Activated CD4-positive, CD25-positive, alpha-beta regulatory T cell treated with anti-CD3 and anti-CD28 coated beads, Interleukin-2, amount 50 U/mL, for 72 hours (primary cell): ENCODE measurements at places on chromosomes 6 and 20.

DNA sequence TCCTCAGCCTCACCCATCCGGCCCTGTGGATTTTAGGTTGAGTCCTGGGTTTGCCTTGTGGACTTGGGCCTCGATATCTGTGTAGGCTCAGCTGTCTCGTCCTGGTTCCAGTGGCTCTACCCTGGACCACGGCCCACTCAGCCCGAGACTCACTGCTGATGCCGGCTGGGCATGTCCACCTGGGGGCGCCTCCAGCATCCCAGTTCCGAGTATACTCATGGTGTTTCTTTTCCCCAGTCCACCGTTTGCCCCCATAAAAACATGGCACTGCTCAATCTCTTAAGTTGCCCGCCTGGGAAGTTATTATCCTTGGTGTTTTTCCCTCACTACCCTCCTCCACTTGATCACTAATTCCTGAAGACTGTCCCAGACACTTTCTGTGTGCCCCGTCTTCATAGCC is 99.1 kb downstream of the ARID1B start:
- no peak for DNase-seq

- no peak for DNase-seq
Measured at GRCh38 chr6:54244430-54244829, 63.8 kb upstream of the TINAG start.

DNA sequence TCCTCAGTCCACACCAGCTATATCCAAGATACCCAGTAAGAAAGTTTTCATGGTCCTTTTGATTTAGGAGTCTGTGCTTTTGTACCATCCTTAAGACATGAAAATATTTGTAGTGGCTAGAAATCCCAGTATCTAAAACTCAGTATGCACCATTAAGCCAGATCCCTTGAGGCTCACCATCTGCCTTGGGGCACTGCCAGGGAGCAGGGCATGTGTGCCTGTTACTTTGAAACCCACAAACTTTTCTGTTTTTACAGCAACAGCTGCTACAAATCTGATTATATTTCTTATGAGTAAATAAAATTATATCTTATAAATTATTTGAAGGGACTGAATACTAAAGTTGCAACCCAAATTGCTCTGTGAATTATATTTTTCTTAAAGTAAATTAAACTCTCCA is 290.5 kb upstream of the MANEA start:
- DNase-seq = no peak

DNA sequence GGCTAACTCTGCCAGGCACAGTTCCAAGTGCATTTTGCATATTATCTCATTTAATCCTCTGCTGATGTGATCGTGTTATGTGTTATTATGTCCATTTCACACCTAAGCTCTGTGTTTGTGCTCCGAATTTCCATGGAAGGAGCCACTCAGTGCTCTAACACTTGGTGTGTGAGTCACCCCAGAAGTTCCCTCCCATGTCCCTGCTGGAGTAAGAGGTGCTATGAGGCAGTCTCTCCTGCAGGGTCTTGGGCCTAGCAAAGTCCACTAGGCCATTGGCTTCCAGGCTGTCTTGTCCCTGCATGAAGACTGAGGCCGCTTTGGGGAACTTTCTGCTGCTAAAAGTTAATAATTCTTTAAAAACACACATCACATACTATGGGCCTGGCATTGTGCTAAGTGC is 405.9 kb upstream of the SULF2 start:
- DNase-seq = no peak

DNA sequence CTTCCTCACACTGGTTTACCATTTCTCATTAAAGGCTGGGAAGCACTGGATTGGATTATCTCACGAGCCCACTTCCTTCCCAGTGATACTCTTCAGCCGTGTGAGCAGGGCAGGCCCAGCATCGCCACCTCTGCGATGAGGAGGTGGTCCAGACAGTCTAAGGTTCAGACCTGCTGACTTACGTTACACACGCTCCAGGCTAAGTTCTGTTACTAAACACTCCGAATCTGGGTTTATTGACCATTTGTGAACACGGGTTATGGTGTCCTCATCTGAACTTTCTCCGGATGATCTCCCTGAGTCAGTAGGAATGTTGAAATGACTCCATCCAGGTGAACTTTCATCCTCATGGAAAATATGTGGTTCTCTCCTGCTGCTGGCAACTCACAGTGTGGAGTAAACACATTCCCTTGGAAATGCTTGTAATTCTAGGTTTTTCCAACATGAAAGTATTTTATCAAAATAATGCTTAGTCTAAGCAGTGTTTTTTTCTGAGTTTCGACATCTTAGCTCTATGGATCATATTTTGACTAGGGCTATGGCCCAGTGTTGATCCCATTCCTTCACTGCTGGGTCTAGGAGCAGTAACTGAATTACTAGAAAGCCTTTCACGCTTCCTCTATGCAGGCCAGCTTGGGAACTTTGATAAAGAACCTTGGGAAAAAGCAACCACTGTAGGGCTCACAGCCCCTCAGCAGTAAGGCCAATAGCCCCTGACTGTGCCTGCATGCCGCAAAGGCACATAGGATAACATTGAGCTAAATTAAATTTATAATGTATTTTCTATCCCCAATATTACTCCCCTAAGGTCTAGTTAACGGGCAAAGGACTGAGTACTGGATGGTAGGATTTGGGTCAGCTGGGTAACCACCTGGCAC is 37.7 kb upstream of the PXDC1 start:
- DNase-seq = no peak

DNA sequence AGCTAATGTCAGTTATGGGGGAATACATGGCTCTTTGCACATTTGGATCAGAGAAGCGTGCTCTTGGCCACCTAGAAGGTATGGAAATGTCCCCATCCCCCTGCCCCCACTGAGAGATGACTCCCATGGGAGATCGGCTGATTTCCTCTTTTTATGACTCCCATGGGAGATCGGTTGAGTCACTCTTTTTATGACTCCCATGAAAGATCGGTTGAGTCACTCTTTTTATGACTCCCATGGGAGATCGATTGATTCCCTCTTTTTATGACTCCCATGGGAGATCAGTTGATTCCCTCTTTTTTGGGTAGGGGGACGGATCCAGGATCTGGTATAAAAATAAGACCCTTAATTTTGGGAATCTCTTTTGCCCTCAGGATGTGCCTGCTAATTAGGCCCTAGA is 10.3 kb upstream of the TAAR9 start:
- DNase-seq = no peak

- no peak for DNase-seq
Measured at GRCh38 chr6:168093071-168093505, 14.1 kb upstream of the FRMD1 start.

- no peak for DNase-seq
Measured at GRCh38 chr20:17835240-17835933, 133.2 kb downstream of the SNX5 start.

GRCh38 chr6:151763303-151763702 is 44.2 kb upstream of the ESR1 start:
- DNase-seq = no peak

DNA sequence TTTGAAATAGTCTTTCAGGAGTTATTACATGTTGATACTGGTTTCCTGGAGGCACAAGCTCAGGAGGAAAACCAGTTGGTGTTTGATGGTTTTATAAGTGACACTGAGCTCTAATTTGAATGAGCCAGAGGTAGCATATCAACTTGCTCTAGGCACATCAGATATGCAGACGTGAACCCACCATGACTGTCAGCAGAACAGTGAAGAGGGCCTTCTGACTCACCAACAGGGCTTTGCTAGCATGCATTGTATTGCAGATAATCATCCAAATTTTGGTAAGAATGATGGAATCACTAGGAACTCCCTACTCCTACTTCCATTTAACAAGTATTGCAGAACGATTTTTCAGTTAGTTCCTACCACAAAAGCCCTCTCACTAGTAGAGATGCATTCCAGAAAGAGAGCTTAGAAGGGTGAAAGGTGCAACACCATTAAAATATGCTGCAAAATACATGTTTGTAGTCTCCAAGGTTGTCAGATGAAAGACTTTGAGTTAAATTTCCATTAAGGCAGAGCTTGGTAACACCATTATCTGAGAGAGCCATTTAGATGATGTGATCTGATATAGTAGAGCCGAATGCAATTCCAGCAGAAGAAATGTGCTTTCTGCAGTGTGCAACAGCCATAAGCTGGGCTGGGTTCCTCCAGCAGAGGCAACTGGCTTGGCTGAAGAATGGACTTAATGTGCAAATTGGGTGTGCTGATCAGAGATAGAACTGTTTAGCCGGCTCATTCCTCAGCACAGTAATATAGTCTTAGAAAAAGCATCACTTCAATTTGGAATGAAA is 968.7 kb upstream of the ADGRB3 start:
- DNase-seq = no peak

DNA sequence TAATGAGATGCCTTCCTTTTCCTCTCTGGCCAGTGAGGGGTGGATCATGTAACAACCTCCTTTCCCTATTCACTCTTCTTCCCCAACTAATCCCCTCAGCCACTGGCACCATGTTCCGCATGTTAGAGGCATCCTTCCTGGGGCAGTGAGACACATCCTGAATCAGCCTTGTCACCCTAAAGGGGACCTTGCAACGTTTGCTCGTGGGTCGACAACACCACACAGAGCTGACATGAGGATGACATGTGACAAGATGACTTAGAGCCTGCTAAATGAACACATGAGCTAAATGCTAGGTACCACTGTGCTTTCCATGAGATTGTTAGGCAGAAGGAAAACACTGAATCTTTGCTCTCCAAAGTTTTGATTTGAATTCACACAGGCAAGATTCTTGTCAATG is 129.2 kb downstream of the ATXN1 start:
- DNase-seq = no peak

GRCh38 chr20:53914781-53915445 is 155.5 kb downstream of the BCAS1 start:
- no peak for DNase-seq

DNA sequence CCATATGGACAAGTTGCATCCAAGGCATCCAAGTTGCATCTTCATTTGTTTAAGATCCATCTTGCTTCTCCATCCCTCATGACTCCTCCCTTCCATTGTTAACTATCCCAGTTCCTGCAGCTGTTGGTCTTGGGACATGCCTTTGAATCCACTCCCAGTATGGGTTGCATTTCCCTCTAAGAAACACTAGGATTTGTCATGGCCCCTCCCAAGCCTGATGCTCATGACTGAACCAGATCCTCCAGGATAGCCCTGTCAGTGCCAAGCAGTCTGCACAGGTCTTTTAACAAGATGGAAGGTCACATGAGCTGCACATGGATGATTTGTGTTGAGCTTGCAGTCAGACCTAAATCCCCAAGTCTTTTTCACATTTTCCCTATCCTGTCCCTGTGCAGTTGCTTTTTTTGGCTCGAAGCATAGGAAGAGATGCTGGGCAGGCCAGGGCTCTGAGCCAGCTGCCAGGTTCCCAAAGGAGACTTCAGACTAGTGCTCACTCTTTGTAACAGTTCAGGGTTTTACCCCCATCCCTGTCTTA is 4.2 kb downstream of the PPP2R5D start:
- DNase-seq = no peak

DNA sequence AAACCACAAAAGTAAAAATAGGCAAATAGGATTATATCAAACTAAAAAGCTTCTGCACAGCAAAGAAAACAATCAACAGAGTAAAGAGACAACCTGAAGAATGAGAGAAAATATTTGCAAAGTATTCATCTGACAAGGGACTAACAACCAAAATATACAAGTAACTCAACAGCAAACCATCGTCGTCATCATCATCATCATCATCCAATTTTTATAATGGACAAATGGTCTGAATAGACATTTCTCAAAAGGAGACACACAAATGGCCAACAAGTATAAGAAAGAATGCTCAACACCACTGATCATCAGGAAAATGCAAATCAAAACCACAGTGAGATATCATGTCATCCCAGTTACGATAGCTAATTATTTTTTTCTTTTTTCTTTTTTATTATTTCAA is 62.0 kb downstream of the ANKEF1 start:
- no peak for DNase-seq

DNA sequence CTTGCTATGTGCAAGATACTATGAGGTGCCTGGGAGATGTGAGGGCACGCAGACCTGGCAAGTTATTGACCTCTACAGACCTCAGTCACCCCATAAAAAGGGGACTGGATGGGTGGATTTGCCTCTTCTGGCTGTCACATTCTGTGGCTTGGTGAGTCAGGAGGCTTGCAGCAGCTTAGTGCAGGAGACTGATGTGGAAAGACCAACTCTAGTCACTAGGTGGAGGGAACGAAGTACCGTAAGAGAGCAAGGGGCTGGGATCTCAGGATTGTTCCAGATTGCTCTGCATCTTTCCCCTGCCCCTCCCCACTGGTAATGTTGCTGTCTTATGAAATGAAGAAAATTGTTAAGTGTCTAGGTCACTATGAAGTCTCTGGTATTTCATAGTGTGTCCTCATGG is 3.3 kb downstream of the MAPRE1 start:
- DNase-seq = no peak

DNA sequence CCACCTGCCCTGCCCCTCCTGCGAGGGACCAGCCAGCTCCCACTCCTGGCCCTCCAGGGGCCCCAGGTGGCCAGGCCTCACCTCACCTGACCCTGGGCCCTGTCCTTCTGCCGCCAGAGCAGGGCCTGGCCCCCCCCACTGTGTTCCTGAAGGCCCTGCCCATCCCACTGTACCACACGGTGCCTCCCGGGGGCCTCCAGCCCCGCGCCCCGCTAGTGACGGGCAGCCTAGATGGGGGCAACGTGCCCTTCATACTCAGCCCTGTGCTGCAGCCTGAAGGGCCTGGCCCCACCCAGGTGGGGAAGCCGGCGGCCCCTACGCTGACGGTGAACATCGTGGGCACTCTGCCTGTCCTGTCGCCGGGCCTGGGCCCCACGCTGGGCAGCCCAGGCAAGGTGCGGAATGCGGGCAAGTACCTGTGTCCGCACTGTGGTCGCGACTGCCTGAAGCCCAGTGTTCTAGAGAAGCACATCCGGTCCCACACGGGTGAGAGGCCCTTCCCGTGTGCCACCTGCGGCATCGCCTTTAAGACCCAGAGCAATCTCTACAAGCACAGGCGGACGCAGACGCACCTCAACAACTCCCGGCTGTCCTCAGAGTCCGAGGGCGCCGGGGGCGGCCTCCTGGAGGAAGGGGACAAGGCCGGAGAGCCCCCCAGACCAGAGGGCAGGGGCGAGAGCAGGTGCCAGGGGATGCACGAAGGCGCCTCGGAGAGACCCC is 27.6 kb downstream of the ZNF831 start:
- DNase-seq = no peak
